ENCODE measurements at places on chromosomes 6 and 20. TPM values are rescaled to one million over a fixed set of nuclear protein-coding genes. Genes with fewer than 3 reads are reported as not detected.
A peak's percentile ranks its signal among the peaks of the same experiment; 100 is the strongest.

SFTA2 gene
- total RNA-seq = not detected

SPATA25 gene
- 2.9 TPM for total RNA-seq

- no peaks in the 10 kb centered on the region for H3K4me1 ChIP-seq
- H3K27ac ChIP-seq = no peak overlapping the region
- no peaks in the 10 kb centered on the region for H3K36me3 ChIP-seq
These were observed 48.5 kb upstream of the EDN1 start for GRCh38 chr6:12241493-12242175.

GRCh38 chr20:4202441-4202840, 187.1 kb upstream of the RNF24 start:
- no peak overlapping the region for H3K27ac ChIP-seq
- H3K4me3 ChIP-seq = no peak overlapping the region
- no peaks in the 10 kb centered on the region for H3K4me1 ChIP-seq
- no peaks in the 10 kb centered on the region for H3K27me3 ChIP-seq
- no peak for DNase-seq

GRCh38 chr6:19662911-19663310, 174.3 kb upstream of the ID4 start:
- H3K36me3 ChIP-seq = no peaks in the 10 kb centered on the region
- DNase-seq = no peak
- no peaks in the 10 kb centered on the region for H3K27me3 ChIP-seq
- no peak overlapping the region for H3K27ac ChIP-seq
- H3K4me1 ChIP-seq = peaks cover 5% of the 10 kb centered on the region

GRCh38 chr6:44538807-44539201, 151.3 kb downstream of the CDC5L start:
- H3K36me3 ChIP-seq = no peaks in the 10 kb centered on the region
- peak; percentile 33 for DNase-seq
- no peaks in the 10 kb centered on the region for H3K4me1 ChIP-seq

Measured in aorta (tissue), 5 donors.